ENCODE measurements at places on chromosomes 2 and 18. TPM values are rescaled to one million over a fixed set of nuclear protein-coding genes. Genes with fewer than 3 reads are reported as not detected.

GRCh38 chr2:11749646-11750349, 3.4 kb downstream of the LPIN1 start:
- no peak overlapping the region for H3K4me3 ChIP-seq
- no peak for DNase-seq
- no peaks in the 10 kb centered on the region for H3K27me3 ChIP-seq
- peaks cover 2% of the 10 kb centered on the region for H3K4me1 ChIP-seq
- peak overlapping the region; percentile 1 for H3K27ac ChIP-seq
- H3K36me3 ChIP-seq: no peaks in the 10 kb centered on the region

- no peak for DNase-seq
- H3K27ac ChIP-seq: no peak overlapping the region
- H3K36me3 ChIP-seq: no peaks in the 10 kb centered on the region
- no peak overlapping the region for H3K4me3 ChIP-seq
Measured at GRCh38 chr2:6025391-6025790, 333.2 kb downstream of the SOX11 start.

DNA sequence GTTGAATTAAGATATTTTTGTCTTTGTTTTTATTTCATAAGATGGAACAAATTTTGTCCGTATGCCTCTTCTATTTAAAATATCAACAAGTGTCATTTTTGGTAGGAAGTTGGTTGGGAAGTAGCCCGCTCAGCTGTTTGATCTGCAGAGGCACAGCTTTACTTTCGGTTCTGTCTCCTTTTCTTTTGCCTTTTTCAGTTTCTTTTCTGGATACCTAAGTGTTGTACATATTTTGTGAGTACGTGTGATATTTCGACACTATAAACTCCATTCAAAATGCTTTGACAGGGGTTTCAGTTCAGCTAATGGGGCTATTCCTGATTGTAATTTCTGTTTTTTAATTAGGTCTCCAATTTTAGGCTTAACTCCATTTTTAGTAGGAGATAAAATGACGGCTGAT, 1785.0 kb upstream of the LRRTM1 start:
- H3K36me3 ChIP-seq: no peaks in the 10 kb centered on the region
- no peaks in the 10 kb centered on the region for H3K27me3 ChIP-seq
- H3K4me1 ChIP-seq: no peaks in the 10 kb centered on the region
- DNase-seq: no peak
- H3K27ac ChIP-seq: no peak overlapping the region

DNA sequence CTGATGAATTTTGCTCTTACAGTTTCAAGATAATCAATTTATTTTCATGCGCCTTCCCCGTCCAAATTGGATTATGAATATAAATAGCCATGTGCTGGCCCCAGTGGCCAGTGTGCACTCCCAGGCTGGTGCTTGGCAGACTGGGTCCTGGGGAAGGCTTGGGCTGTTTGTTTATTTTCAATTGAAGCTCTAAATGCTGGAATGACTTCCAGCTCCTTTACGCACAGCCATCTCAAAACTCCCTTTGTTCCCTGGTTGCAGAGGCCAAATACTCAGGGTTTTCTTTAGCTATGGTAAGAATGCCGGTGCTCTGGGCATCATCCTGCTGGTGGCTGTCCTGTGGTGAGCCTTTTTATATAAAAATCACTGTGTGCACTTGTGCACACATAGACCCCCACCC, 131.5 kb downstream of the PRKCE start:
- no peaks in the 10 kb centered on the region for H3K27me3 ChIP-seq
- DNase-seq: no peak
- H3K27ac ChIP-seq: no peak overlapping the region
- no peaks in the 10 kb centered on the region for H3K36me3 ChIP-seq
- H3K4me3 ChIP-seq: no peak overlapping the region

DNA sequence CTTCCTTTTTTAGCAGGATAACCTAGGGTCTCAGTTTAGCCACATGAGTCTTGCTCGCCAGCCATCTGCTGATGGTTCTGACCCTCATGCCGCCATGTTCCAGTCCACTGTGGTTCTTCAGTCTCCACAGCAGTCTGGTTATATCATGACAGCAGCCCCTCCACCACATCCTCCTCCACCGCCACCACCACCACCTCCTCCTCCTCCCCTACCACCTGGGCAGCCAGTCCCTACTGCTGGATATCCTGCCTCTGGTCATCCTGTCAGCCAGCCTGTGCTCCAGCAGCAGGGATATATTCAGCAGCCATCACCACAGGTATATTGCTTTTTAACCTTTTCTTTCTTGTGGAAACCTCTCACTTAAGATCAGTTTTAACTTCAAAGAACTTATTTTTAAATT, 89.9 kb upstream of the UBXN4 start:
- no peaks in the 10 kb centered on the region for H3K27me3 ChIP-seq
- H3K27ac ChIP-seq: no peak overlapping the region
- no peaks in the 10 kb centered on the region for H3K36me3 ChIP-seq
- no peaks in the 10 kb centered on the region for H3K4me1 ChIP-seq
- H3K4me3 ChIP-seq: no peak overlapping the region

CELF4 gene
- total RNA-seq: 8.5 TPM

OTOS gene
- total RNA-seq: not detected

- no peaks in the 10 kb centered on the region for H3K36me3 ChIP-seq
- H3K27ac ChIP-seq: peak overlapping the region; percentile 95
- peak; percentile 86 for DNase-seq
- no peaks in the 10 kb centered on the region for H3K4me1 ChIP-seq
- H3K4me3 ChIP-seq: peak overlapping the region; percentile 85
Measured at GRCh38 chr2:65435625-65436168, 3.3 kb upstream of the SPRED2 start.

DNA sequence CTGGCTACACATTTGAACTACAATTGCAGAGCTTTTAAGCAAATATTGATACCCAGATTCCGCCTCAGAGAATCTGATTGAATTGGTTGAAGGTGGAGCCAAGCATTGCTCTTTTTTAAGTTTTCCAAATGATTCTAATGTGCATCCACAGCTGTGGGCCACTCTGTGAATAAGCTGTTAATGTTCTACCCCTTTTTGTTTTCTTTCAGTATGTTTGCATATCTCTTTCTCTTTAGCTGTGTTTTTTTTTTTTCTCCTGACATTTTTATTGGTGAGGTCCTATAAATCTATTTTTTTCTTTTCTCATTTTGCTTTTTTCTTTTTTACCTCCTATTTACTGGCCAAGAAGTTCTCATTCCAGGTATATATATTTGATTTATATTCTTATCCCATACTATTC, 6.5 kb downstream of the SCN3A start:
- H3K27ac ChIP-seq: no peak overlapping the region
- no peaks in the 10 kb centered on the region for H3K36me3 ChIP-seq
- no peak for DNase-seq
- no peaks in the 10 kb centered on the region for H3K4me1 ChIP-seq
- H3K27me3 ChIP-seq: no peaks in the 10 kb centered on the region
- no peak overlapping the region for H3K4me3 ChIP-seq

PKDCC gene
- total RNA-seq: 11.1 TPM

IGFBP5 gene
- total RNA-seq: 319 TPM

RAB6C gene
- 0.87 TPM for total RNA-seq

DNA sequence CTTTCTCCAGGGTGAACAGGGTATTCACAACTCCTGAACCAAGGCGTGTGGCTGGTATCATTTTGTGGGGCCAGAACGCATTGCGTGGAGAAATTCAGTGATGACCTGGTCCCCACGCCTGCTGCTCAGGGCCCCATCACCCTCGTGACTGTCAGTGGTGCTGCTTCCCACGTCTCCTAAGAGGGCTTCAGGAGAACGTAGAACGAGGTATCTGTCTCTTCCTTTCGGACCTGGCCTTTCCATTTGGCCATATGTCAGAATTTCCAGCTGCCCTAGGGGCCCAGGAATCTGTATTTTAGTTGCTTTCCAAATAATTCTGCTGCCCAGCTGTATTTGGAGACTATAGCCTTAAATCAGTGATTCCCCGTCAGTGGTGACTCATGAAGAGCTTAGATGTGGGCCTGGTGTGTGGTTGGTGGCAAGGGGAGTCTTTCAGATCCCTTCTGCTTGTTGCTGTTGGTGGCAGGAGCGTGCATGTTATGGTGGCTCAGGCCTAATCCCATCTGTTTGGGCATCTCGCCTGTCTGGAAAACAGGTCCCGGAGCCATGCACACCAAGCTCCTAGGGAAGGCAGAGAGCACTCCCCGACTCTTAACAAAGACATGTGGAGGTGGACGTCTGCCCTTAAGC, 56.4 kb downstream of the NPAS2 start:
- no peak overlapping the region for H3K4me3 ChIP-seq
- no peaks in the 10 kb centered on the region for H3K36me3 ChIP-seq
- peak overlapping the region; percentile 36 for H3K27ac ChIP-seq

GRCh38 chr2:54864727-54865126, 141.3 kb downstream of the EML6 start:
- no peaks in the 10 kb centered on the region for H3K4me1 ChIP-seq
- no peaks in the 10 kb centered on the region for H3K36me3 ChIP-seq
- H3K4me3 ChIP-seq: no peak overlapping the region

SAG gene
- total RNA-seq: 0.45 TPM

CHRND gene
- total RNA-seq: 1.4 TPM

- DNase-seq: no peak
- no peak overlapping the region for H3K4me3 ChIP-seq
- H3K27me3 ChIP-seq: no peaks in the 10 kb centered on the region
- no peak overlapping the region for H3K27ac ChIP-seq
- H3K36me3 ChIP-seq: no peaks in the 10 kb centered on the region
Measured at GRCh38 chr2:143732871-143733270, 603.7 kb downstream of the ARHGAP15 start.

GRCh38 chr2:47724221-47724981, 58.5 kb upstream of the MSH6 start:
- H3K36me3 ChIP-seq: no peaks in the 10 kb centered on the region
- H3K27ac ChIP-seq: no peak overlapping the region

TBR1 gene
- not detected for total RNA-seq

DNA sequence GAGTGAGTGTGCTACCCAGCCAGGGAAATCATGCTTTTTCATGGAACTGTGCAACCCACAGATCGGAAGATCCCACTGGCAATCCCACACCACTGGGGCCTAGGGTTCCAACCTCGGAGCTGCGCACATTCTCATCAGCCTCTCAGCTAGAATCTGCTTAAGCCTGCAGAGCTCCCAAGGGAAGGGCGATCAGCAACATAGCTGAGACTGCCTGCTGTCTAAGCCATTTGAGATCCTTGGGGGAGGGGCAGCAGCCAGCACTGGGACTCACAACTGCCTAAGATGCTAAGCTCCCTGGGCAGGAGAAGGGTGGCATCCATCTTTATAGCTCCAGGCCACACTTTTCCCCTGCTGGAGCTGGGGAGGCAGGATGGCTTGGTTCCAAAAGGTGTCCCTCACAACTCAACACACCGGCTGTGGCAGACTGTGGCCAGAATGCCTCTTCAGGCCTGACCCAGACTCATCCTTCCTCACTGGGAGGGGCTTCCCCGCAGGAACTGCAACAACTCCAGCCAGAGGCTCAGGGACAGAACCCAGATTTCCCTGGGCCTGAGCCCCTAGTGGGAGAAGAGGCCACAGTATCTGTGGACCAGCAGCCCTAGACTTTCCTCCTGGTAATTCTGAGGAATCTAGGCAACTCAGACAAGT, 1133.3 kb upstream of the PIK3C3 start:
- H3K4me1 ChIP-seq: no peaks in the 10 kb centered on the region
- no peaks in the 10 kb centered on the region for H3K36me3 ChIP-seq
- no peak overlapping the region for H3K4me3 ChIP-seq
- no peaks in the 10 kb centered on the region for H3K27me3 ChIP-seq
